Keratinocyte (primary cell): ENCODE measurements at places on chromosomes 1 and 21. TPM values are rescaled to one million over a fixed set of nuclear protein-coding genes. Genes with fewer than 3 reads are reported as not detected.

Gene HTR6
- not detected in 3 replicates for polyA plus RNA-seq

DNA sequence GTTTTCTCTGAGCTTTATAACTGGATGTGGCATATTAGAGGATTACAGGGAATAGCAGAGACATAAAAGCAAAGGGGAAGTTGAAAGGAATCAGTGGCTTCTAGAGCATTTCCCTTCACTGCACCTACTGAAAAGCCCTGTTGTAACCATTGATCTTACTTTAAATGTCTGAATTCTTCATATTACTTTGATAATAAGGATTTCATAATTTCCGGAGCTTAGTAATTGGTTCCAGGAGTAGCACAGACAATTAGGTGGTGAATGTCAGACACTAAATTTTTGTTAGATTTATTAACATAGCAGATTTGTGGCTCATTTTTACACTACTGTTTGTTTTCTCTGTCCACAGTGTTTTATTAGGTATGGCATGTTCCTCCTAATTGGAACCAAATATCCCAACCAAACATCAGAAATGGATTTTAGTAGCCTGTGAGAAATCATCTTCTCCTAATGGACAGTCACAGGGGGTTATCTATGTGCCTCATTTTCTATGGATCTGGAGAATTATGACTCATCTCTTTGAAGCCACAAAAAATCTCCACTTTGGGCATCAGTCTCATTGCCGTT lies 100.5 kb downstream of the GIPC2 start:
- no peak for DNase-seq
- H3K36me3 ChIP-seq, result no peaks in the 10 kb centered on the region
- H3K4me3 ChIP-seq, result no peak overlapping the region

DNA sequence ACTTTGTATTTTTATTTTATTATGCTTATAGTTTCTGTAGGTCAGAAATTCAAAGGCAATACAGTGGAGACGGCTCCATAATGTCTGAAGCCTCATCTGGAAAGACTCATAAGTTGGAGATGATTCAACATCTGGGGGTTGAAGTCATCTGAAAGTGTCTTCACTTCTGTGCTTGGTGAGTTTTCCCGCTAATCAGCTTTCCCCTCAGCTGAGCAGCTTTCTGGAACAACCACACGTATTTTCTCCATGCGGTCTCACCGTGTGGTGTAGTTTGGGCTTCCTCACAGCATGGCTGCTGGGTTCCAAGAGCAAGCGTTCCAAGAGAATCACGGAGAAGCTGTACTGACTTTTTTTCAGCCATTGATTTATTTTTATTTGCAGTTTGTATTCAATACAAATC lies 7.6 kb upstream of the DDI2 start:
- H3K4me3 ChIP-seq, result no peak overlapping the region
- H3K27ac ChIP-seq, result no peak overlapping the region
- no peaks in the 10 kb centered on the region for H3K27me3 ChIP-seq
- no peaks in the 10 kb centered on the region for H3K36me3 ChIP-seq
- no peaks in the 10 kb centered on the region for H3K4me1 ChIP-seq

DNA sequence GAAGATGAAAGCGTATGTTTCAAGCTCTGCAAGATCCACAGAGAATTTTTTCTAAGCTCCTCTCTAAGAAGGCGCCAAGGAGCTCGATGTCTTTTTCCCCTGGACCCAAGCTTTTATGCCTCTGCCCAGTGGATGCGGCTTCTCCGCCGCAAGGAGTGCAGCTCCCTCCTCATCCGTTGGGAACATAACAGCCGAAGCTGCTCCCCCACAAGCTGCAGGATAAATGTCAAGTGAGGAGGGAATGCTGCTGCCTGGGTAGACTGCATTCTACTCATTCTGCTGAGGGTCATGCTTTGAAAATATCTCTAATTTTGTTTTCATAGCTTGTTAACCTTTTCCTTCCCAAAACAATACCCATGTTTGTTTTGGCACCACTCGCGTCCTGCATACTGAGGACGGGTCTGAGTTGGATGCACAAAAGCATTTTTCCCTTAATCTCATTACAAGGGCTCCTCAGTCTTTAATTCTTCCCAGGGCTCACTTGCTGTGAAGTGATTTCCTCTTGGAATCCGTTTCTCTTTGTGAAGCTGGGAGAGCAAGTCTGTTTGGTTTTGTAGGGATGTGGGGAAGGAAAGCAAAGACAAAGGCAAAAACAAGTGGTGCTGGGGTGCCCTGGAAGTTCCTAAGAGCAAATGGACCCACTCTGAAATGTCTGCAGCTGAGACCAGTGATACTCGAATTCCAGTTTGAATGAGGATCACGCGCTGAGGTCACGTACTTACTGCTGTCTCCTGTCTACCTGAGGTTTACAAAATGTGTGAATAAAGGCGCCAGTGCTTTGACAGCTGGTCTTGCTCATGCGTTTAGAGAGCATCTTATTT lies 134.0 kb upstream of the IRF2BP2 start:
- H3K36me3 ChIP-seq, result no peaks in the 10 kb centered on the region
- no peak overlapping the region for H3K4me3 ChIP-seq
- no peaks in the 10 kb centered on the region for H3K27me3 ChIP-seq
- DNase-seq, result no peak
- peaks cover 16% of the 10 kb centered on the region for H3K4me1 ChIP-seq

GRCh38 chr21:14972678-14973077 lies 92.1 kb downstream of the NRIP1 start:
- no peak overlapping the region for H3K4me3 ChIP-seq
- no peak for DNase-seq
- H3K27ac ChIP-seq, result no peak overlapping the region
- H3K36me3 ChIP-seq, result peaks cover 3% of the 10 kb centered on the region
- peaks cover 6% of the 10 kb centered on the region for H3K4me1 ChIP-seq
